Natural killer cell treated with Interleukin-12 subunit alpha and Interleukin-12 subunit beta and Interleukin-15 and Interleukin-18, amount 100 ng/mL, for 72 hours (primary cell): ENCODE measurements at places on chromosomes 1 and 21. TPM values are rescaled to one million over a fixed set of nuclear protein-coding genes. Genes with fewer than 3 reads are reported as not detected.

DNA sequence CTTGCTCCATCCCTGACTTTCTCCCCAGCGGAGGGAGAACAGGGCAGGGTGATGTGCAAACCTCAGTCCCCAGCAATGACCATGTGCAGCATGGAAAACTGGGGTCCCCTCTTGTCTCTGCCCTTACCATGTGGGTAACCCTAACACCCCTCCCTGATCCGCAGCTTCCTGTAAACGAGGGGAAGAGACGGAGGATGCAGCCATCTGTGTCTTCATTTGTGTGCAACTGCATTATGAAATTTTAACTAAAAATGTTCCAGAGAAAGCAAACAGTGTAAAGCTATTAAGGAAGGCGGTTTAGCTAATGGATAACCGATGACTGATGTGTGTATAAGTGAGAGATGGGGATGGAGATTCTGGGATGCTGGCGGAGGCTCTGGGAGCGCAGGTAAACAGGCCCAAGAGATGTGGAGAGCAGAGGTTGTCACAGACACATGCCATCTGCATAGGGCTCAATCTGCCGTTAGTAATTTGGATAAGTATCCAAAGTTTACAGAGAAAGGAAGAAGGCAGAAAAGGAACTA is 206.6 kb downstream of the DSCAM start:
- no peak for DNase-seq

- no peak for DNase-seq
These were observed 519 bp downstream of the RERE start for GRCh38 chr1:8816831-8817411.

- no peak for DNase-seq
These were observed 37.0 kb downstream of the AGO4 start for GRCh38 chr1:35844826-35845225.

DNA sequence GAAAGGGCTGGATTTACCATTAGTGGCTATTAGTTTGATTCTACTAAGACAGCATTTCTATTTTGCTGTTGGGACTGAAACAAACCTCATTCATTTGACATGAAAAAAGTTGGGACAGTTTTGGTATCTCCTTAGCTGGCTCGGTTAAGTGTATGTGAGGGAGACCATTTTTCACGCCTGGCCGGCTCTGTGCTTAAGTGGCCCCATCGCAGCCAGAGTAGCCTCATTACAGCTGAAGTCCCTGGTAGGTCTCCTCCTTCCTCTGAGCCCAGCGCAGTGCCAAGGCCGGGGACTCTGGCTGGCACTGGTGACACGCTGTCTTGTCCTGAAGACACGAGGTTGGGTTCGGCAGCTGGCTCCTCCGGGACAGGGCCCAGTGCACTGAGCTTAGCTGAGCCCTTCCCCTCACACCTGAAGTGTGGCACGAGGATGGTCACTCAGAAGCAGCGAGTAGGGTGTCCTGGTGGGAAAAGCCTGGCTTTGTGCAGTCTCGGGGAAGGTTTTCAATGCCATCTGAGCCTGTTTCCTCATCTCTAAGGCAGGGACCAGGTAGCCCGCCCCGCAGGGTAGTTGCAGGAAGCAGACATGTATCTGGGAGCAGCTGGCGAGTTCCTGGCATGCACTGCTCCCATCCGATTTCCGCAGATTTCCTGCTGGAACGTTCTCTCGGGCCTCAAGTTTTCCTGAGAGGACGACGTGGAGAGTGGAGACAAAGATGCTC is 196.5 kb downstream of the DYRK1A start:
- DNase-seq = no peak

GRCh38 chr1:224751624-224752311 is 135.7 kb downstream of the CNIH3 start:
- no peak for DNase-seq

GRCh38 chr1:223886516-223886921 is 40.8 kb upstream of the TP53BP2 start:
- DNase-seq = no peak

DNA sequence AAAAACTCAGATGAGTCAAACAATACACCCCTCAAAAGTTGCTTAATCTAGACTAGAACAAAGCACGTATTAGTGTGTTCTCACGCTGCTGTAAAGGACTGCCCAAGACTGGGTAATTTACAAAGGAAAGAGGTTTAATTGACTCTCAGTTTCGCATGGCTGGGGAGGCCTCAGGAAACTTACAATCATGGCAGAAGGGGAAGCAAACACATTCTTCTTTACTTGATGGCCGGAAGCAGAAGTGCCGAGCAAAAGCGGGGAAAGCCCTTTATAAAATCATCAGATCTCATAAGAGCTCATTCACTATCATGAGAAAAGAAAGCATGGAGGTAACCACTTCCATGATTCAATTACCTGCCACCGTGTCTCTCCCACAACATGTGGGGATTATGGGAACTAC is 10.1 kb downstream of the JAM2 start:
- no peak for DNase-seq

- DNase-seq = no peak
These were observed 208.6 kb downstream of the LHX8 start for GRCh38 chr1:75342786-75343185.

GRCh38 chr1:21876267-21876666 is 60.8 kb downstream of the HSPG2 start:
- no peak for DNase-seq

DNA sequence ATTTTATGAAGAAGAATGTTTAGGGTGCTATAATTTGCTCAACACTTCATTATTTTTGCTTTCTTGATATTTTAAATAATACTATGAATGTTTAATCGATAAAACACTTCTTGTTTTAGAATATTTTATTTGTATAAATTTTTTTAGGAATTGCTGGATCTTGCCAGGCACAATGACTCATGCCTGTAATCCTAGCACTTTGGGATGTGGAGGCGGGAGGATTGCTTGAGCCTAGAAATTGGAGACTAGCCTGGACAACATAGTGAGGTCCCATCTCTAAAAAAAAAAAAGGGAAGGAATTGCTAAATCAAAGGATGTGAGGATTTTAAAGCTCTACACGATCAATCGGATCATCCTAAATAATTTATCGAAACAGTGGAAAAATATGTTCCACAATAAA is 17.6 kb downstream of the RNF11 start:
- DNase-seq = no peak

DNA sequence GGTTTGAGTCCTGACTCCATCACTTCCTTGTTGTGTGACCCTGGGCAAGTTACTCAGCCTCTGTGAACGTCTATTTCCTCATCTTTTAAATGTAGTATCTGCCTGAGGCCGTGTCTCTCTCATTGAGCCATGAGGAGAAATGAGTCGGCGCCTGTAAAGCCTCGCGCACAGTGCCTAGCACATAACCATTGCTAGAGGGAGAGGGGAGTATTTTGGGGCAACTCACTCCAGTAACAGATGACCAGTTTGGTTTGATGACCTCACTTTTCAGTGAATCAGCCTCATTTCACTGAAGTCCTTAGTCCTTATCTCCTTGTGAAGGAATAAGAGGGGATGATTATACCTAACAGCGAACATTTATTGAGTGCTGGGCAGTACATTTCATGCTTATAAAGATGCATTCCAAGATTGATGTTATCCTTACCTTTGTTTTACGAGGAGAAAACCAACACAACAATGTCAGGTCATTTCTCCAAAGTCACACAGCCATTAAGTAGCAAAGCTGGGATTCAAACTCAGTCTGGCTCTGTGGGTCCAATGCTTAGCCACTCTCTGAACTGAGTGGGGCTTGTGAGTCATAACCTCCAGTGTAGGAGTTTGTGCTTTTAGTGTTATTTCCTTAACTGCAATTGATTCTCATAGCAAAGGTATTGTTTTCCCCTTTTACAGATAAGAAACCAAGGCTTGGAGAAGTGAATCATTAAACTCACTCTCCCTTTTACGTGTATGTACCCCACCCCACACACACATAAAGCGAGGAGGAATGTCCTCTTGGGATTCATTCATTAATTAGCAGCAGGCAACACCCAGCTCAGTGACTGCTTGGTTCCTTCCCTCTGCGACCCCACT is 25.9 kb downstream of the KCNC4 start:
- DNase-seq = no peak

The CYP4B1 gene
- not detected for total RNA-seq

The HSD11B1 gene
- 0.43 TPM for total RNA-seq

The TFF1 gene
- total RNA-seq = not detected

The HSD3B2 gene
- total RNA-seq = not detected

The AIRE gene
- total RNA-seq = not detected

The FAM110D gene
- total RNA-seq = not detected

The PDIK1L gene
- total RNA-seq = 9.0 TPM
